CD4-positive, alpha-beta T cell treated with Interleukin-4 for 1 hour (primary cell): ENCODE measurements at places on chromosomes 1 and 21.

- no peak for DNase-seq
Observed at GRCh38 chr1:11345971-11346715, 73.1 kb downstream of the UBIAD1 start.

GRCh38 chr1:169395955-169396354 lies 28.0 kb downstream of the BLZF1 start:
- no peak for DNase-seq

DNA sequence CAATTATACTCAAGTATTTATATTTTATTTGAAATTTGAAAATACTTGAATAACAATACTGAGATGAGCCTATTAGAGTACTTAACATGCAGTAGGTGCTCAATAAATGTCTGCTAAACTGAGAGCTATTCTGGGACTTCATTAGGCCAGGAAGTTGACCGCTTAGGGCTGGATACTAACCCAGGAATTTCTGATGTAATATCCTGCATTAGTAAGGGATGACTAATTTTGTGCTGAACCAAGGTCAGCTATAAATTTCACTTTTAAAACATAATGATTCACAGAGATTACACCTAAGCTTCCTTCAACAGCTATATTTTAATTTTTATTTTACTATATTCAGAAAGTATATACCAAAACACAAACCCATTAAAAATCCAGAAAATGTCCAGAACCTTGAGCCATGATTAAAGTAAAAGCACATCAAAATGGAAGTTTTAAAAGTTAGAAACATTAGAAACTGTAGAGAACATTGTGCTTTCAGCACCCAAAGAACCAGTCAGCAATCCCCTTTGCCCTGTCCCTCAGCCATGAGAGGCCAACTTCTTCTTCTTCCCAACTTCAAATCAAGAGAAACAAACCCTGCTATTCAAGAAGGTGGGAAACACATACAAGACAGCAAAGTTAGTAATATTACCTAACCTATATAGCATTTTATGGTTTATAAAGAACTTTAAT lies 35.4 kb downstream of the WNT2B start:
- no peak for DNase-seq

GRCh38 chr1:203084588-203085527 lies 954 bp downstream of the MYOG start:
- no peak for DNase-seq

DNA sequence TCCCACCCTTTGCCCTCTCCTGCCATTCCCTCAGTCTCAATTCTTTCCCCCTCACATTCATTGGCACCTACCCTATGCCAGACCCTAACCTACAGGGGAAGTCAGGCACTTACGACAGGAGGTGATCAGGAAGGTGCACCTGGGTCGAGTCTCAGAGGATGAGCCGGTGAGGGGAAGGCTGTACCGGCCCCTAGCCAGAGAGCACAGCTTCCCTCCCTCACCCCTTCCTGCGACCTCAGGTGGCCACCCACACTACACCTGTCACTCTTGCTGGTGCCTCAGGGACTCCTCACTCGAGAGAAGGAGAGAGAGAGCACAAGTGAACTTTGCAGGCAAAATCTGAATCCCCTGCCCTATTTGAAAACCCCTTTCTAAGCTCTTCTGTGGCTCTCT lies 1.7 kb upstream of the MYOM3 start:
- DNase-seq = no peak

DNA sequence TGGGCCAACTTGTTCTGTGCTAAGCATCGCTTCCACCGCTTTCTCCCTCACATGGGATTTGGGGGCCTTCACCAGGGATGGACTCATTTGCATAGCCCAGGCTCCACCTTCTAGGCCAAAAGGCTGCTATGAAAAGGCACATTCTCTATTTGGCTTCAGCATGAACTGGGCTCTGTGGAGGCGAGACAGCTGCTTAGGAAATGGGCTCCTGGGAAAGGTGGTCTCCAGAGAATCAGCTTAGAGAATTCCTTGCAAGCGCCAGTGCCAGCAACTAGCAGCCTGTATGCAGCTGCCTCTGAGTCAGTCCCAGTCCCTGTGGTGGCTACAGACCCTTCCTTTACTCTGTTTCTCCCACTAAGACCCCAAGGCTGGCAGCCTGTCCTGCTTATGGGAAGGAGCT lies 214.5 kb downstream of the HIVEP3 start:
- no peak for DNase-seq

DNA sequence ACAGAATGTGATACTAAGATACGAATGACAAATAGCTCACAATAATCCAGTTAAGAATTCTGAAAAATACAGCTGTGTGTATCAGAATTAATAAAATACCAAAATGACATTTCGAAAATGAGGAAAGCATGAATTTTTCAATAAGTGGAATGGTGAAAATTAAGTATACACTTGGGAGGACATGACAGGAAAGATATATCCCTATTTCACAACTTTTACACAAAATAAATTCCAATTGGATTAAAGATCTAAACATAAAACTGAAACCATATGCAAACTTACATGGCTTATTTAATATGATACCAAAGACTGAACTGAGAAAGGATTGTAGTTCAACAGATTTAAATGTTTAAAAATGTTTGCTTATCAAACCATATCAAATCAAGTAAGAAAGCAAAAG lies 510.4 kb upstream of the ADAMTS5 start:
- DNase-seq = no peak

DNA sequence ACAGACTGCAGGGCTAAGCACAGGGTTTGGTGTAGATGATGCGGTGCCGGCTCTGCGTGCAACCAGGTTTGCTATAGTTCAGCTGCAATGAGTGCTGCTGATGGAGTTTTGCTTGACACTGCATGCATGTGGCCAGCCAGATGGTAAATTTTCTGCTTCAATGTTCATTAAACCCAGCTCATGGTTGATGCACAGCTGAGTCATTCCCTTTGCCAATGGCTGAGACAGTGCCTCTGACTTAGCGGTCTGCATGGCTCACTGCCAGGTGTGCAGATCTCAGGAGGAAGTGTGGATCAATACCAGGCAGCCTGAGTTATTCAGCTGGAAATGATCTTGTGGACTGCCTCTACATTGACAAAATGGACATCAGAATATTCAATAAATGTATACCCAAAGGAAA lies 172.7 kb upstream of the ZP4 start:
- DNase-seq = no peak

DNA sequence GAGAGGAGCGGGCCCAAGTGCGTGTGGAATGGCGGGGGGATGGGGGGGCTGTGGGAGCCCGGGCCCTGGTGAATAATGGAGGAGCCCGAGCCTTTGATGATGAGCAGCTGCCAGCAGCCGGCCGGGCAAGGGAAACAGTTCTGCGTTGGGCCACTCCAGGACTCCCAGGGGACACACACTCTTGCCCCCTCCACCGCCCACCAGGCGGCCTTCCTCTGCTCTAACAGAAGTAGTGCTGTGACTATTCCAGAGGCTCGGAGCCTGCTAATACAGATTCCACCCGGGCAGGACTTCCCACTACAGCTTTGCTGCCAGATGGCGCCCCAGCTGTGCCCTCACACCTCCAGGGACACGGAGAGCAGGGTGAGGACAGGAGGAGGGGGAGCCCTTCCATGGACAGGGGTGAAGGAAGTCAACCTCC lies 48.2 kb upstream of the LRP8 start:
- DNase-seq = no peak

GRCh38 chr1:46506470-46507219 lies 17.0 kb downstream of the DMBX1 start:
- no peak for DNase-seq

DNA sequence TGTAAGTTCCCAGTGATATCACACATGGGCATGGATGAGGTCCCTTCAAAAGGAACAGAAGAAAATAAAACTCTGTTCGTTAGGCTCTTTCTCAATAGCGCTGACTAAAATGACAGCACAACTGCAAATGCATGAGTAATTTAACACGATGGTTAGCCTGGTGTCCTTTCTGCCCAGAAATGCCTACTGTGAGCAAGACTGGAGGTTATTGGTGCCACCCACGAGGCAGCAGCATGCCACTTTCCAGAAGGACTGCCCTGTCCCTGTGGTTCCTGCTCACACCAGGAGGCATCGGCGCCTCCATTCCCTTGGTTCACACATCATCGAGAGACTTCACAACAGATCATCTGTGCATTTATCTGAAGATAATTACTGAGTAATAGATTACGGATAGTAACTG lies 26.2 kb downstream of the VPS26C start:
- DNase-seq = no peak

DNA sequence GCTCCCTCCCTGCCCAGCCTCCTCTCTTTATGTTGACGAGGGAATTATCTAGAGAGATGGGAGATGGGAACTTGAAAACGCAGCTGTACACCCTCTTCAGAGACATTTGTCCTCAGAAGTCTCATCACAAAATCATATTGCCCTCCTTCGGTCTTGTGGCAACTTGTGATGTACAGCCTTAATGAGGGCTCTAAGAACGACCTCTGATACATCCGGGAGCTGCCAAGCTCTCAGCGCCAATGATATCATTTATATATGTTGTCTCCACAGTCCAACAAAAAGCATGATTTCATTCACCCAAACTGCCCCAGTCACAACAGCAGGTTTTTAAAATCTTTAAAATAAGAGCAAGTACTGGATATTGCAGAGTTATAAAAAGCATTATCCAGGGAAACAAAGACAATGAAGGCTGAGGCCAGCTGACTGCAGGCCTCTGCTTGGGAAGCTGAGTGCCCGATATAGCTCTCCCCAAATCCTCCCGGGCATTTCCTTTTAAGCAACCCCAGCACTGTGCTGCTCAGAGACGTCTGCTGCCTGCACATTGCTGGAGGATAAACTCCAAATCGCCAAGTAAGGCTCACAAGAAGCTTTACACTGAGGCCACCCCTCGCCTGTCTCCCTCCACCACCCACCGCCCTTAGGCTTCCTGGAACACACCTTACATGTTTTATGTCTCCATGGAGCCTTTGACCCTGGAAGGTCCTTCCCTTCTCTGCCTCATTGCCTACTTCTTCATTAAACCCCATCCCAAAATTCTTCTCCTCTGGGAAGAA lies 236.1 kb downstream of the C1orf94 start:
- DNase-seq = no peak

DNA sequence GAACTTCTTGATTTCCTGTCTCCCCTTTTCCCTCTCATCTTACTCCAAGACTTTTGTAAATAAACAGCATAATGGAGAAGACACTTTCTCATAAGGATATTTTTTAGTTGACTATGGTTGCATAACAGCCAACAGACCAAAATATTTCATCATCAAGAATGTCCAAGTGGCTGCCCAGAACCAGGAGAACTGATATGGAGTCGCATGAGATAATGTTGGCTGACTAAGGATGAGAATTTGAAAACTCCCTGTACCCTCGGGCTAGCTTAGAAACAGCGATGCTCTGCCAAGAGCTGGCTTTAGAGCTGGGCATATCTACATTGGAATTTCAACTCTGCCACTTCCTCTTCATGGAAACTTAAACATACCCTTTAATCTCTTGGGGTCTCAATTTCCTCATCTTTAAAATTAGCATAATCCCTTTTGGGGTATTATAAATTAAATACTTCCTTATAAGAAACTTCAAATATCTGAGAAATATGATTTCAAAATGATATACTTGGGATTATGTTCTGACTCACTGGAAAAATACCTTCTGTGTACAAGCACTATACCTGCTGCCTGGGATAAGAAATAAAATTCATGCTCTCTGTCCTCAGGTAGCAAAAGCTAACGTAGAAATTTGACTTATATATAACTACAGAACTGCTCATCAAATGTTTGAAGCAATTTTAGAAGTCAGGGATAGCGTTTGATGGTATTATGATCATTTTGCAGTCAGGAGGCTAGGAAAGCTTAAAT lies 777.3 kb downstream of the LTN1 start:
- DNase-seq = no peak

DNA sequence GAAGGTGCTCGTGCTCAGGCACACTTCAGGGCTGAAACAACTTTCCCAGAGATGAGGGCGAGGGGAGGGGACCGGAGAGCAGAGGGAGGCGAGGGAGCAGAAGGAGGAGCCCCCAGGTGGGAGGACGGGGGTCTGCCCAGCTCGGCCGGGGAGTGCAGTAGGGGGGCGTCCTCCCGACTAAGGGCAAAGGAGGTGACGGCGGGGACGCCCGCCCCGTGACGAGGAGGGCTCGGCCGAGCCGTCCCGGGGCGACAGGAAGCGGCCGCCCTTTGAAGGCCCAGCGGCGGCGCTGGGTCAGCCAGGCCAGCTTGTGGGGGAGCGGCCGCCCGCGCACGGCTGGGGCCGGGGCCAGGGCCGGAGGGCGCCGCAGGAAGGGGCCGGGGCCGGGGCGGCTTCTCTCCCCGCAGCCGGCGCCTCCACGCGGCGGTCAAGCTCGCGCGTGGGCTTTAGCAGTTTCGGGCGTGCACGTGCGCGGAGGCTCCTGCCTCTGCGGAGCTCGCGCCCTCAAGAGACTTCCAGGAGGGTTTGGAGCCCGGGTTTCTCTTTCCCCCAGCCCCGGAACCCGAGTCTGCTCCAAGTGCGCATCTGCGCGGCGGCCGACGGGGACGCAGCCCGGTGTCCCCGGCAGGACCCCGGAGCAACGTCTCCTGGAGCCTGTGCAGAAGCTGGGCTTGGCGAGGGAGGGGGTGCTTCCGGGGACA lies 100.8 kb upstream of the SLC45A1 start:
- DNase-seq = peak; percentile 21

DNA sequence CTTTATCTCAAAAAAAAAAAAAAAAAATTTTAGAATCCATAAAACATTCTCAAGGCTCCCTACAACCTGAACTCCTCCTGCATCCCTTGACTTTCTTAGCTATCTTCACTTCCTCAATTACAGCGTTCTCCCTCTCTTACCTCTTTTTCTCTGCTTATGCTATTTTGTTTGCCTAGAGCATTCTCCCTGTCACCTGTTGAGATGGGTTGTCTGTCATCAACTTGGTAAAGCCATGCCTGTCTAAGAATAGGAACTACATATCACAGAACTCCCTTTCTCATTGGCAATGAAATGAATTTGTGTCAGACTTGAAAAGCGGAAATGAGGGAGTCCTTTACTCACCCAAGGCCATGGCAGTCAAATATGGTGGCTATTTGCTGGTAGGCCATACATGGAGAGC lies 129.6 kb upstream of the CACHD1 start:
- no peak for DNase-seq

GRCh38 chr1:233114159-233114558 lies 163.7 kb downstream of the NTPCR start:
- DNase-seq = no peak

DNA sequence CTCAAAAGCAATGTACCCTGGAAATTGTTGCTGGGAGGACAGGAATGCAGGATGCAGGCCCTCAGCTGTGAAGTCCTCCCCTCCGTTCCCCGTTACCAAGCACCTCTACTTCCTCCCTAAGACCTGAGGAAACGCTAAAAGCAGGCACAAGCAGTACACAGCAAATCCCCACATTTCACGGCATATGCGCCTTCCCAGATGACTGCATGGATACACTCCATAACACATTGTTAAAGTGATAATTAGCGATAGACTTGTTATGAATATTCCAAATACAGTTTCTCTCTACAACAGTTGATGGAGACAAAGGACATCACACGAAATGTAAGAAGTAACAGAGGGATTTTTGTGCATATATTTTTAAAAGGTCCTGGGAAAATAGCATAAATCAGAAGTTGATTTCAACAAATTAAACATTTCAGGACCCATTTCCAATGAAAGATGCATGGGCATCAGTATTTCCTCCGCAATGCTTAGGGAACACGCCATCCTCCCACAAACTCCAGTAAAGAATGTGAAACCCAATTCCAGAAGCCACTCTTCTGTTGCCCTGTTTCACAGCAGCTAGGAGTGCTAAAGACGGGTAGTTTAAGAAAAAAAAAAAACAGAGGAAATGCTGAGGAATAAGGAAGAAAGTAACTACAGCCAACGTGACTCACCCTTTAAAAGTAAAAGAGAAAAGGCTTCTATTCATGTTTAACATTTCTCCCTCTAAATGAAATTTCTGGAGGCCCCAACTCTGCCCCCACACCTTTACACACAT lies 75.5 kb downstream of the HIVEP3 start:
- DNase-seq = no peak

GRCh38 chr1:41353744-41354143 lies 7.5 kb upstream of the FOXO6 start:
- DNase-seq = no peak

GRCh38 chr1:223845037-223845809 lies 524 bp downstream of the TP53BP2 start:
- peak; percentile 66 for DNase-seq
